ENCODE measurements at places on chromosomes 5 and 9.

DNA sequence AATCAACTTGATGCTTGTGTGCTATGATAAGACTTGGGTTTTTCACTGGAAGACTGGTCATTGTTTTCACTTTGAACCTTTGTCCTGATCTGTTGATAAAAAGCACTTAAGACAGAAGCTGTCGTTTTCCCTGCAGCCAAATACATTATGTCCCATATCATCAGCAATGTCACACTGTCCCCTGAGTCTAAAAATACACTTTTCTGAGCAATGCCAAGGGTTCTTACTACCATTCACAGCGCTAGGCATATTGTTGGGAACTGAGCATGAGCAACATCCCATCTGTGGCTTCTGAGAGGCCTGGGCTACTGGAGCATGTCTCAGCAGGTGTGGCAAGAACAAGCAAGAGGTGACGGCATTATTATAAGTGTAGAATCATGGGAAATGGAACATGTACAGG, 81.8 kb downstream of the SEMA6A start:
- DNase-seq, result no peak

GRCh38 chr9:37407468-37407867, 15.0 kb upstream of the GRHPR start:
- no peak for DNase-seq

- DNase-seq, result no peak
Observed at GRCh38 chr9:76135902-76136301, 245.4 kb downstream of the PCSK5 start.

GRCh38 chr5:150350524-150351344, 6.8 kb upstream of the TCOF1 start:
- DNase-seq, result peak; percentile 82

- DNase-seq, result no peak
Observed at GRCh38 chr9:132168347-132168746, 6.5 kb downstream of the NTNG2 start.

DNA sequence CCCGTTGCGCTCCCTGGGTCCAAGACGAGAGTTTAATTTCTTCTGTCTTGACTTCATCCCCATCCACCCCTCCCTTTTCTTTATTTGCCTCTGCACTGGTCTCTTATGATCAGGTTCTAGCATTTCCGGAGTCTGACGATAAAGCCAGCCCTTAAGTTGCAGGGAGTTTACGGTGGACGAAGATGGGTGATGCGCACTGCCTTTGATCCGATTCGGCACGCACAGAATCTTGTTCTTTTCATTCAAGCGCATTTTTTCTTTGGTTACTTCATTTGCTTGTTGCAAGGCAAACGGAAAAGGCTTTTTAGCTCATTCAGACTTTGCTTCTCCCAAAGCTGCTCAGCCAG, 488 bp upstream of the MCTP1 start:
- DNase-seq, result no peak
